ENCODE measurements at places on chromosomes 12 and 14.

DNA sequence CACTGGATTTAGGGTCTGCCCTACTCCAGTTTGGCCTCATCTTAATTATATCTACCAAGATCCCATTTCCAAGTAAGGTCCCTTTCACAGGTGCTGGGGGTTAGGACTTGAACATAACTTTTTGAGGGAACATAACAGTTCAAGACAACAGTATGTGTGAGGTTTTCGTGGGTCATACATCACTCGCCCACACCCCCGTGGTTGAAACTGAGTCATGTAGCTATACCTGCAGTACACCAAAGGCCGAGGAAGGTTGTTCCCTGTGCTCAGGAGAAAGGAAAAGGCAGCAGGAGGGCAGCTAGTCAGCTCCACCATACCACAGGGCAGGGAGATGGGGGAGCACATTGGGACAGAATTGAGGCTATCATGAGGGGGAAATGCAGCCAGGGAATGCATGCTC lies 167.0 kb downstream of the PPM1H start:
- DNase-seq: no peak

GRCh38 chr14:104758981-104759969 lies 6.3 kb downstream of the SIVA1 start:
- no peak for DNase-seq

DNA sequence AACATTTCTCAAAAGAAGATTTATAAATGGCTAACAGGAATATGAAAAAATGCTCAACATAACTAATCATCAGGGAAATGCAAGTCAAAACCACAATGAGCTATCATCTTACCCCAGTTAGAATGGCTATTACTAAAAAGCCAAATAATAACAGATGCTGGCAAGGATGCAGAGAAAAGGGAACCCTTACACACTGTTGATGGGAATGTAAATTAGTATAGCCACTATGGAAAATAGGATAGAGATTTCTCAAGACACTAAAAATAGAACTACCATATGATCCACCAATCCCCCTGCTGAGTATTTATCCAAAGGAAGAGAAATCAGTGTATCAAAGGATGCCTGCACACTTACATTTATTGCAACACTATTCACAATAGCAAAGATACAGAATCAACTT lies 58.3 kb downstream of the GUCY2C start:
- DNase-seq: no peak

DNA sequence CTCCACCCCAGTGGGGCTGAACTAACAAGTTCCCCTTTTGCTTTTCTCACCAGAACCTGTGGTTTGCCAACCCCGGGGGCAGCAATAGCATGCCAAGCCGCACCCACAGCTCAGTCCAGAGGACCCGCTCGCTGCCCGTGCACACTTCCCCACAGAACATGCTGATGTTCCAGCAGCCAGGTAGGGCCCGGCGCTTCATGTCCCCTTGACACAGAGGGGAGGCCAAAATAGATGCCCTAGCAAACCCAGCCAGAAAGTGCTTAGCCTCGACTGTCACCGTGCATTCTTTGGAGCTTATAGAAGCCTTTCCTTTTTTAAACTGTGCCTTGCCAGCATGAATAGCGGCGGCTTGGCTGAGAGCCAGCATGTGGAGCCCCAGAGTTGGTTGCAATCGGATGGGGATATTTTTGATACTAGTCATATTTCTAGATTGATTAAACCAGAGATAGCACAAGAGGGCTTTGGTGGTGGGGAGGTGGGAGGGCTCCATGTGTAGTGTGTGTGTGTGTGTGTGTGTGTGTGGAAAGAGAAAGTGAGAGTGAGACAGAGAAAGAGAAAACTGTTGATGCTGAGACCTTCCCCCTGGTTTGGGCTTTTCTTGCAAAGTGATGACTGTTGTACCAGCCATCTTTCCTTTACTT lies 126.1 kb downstream of the GCH1 start:
- no peak for DNase-seq

GRCh38 chr14:105890474-105891220 lies 364.3 kb downstream of the TMEM121 start:
- DNase-seq: no peak

- DNase-seq: peak; percentile 69
Measured at GRCh38 chr14:34322940-34323418, 139.1 kb downstream of the SPTSSA start.

GRCh38 chr12:4383304-4383865 lies 3.9 kb upstream of the FGF23 start:
- no peak for DNase-seq

DNA sequence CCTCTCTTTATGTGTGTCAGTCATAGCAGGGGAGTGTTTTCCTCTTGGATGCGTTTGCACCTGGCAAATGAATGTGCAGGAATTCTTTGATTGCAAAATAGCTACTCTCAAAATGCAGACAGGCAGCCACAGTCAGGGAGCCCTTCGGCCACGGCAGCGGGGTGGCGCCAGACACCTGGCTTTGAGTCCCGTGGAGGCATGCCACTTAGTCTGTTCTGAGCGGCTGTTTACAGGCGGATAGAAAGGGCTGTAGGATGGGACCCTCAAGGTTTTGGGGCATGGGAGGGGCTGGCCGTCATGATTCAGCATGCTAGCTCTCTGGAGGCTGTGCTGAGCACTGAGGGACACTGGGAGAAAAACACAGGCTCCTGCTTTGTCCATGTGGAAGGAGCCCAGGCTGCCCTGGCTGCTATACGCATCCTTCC lies 117.1 kb downstream of the SLC25A47 start:
- DNase-seq: peak; percentile 89

GRCh38 chr12:89712706-89713105 lies 4.1 kb upstream of the ATP2B1 start:
- no peak for DNase-seq

DNA sequence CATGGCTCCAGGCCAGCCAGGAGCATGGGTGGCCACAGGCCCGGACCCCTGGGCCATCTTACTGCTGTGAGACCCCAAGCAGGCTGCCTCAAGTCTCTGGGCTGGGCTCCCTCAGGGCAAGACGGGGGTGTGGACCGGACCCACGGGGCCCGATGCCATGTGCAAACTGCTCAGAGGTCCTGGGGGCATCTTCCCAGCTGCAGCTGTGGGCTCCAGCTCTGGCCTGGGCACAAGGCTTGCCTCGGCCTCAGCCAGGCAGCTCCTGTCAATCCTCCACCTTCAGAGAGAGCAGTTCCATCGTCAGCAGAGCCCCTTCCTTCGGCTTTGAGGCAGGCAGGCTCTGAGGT lies 12.4 kb upstream of the GPR132 start:
- DNase-seq: no peak

- DNase-seq: no peak
Measured at GRCh38 chr14:101497684-101498525, 63.4 kb upstream of the DIO3 start.

DNA sequence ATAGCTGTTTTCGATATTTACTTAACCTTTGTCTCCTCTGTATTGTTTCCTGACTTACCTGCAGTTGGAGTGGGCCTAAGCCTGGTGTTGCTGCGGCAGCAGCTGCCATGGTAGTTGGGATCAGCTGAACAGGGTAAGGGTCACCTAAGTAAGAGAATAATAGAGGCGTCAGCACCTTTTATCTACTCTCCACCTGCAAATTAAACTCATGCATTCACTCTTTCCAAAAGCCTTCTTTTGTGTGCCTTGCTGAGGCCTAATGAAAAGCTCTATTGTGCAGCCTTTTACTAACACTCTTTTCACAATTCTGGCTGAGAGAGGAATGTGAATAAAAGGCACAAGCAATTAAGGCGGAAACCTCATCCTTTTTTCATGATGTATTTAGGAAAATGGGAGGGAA lies 308.7 kb downstream of the SOX5 start:
- no peak for DNase-seq

DNA sequence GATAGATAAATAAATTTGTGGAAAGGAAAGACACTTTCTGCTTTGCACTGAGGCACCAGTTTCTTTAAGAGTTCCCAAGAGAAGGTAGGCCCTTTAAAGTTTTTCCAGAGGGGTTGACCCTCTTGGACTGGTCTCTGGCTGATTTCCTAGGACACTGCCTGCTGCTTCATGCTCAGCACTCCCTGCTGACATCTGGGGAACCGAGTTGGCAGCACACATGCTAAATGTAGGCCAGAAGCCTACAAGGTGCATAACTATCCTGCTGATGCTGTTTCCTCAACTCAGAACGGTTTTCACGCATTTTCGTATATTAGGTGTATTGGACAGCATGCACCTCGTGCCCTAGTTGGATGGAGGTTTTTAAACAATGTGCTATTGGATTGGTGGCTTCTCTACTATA lies 887.2 kb upstream of the SEL1L start:
- no peak for DNase-seq

GRCh38 chr12:116233669-116234068 lies 43.8 kb downstream of the MED13L start:
- no peak for DNase-seq

GRCh38 chr12:108240027-108240785 lies 98.9 kb downstream of the CMKLR1 start:
- no peak for DNase-seq

DNA sequence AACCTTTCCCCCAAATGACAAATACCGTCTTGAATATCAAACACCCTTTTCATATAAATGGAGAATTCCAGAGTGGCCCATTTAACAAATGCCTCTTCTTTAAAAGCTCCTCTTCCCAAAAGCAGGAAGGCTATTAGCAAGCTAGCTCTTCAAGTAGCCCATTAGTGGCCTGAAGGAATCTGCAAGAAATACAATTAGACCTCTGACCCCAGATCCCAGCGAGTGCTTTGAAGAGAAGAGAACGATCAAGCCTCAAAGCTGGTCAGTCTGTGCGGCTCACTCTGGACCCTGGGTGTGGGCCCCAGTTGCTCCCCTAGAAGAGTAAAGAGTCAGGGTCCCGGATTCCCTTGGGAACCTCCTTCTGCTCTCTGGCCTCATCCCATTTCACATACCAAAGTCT lies 325.6 kb downstream of the NUAK1 start:
- no peak for DNase-seq

DNA sequence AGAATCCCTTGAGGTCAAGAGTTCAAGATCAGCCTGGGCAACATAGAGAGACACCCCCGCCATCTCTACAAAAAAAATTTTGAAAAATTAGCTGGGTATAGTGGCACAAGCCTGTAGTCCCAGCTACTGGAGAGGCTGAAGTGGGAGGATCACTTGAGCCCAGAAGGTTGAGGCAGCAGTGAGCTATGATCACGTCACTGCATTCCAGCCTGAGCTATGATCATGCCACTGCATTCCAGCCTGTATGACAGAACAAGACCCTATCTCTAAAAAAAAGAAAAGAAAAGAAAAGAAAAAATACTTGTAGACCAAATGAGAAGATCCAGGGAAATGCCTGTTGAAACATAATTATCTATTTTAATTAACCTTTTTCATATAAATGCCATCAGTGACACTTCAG lies 93.8 kb upstream of the MDM1 start:
- no peak for DNase-seq

DNA sequence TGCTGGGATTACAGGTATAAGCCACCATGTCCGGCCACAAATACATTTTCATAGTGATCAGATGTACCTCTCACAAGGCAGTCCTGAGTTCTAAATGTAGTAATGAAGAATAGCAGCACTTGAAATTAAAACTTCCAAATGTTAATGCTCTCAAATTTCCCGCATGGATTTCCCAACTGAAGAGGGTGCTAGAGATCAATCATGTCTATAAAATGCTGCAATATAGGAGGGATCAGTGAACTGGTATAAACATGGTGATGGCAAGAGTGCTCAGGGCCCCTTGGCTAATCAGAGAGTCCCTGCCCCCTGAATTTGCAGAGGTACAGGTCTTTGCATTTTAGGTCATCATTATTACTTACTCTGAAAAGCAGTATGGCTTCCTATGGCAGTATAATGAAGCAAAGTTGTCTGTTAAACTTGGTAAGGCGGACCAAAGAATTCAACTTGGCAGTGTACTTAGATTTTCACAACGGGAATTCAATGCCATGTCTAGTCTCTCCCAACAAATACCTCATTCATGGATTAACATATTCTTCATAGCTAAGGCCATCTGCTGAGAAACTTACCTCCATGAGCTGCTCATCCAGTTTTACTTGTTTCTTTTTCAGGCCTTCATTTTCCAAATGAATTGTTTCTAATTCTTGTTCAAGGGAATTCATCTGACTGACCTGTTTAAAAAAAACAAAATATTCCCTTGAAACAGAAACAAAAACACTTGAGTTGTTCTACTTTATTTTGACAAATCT lies 67.0 kb upstream of the SAV1 start:
- no peak for DNase-seq

DNA sequence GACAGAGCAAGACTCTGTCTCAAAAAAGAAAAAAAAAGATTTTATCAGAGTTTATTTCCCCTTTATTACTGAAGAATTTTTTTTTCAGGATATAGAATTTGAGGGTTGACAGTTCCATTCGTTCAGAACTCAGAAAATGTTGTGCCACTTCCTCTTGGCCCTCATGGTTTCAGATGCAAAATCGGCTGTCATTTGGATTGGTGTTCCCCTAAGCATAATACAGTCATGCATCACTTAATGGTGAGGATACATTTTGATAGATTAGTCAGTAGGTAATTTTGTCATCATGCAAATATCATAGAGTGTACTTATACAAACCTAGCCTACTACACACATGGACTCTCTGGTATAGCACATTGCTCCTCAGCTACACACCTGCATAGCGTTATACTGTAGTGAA lies 263.9 kb upstream of the RTL1 start:
- peak; percentile 41 for DNase-seq

DNA sequence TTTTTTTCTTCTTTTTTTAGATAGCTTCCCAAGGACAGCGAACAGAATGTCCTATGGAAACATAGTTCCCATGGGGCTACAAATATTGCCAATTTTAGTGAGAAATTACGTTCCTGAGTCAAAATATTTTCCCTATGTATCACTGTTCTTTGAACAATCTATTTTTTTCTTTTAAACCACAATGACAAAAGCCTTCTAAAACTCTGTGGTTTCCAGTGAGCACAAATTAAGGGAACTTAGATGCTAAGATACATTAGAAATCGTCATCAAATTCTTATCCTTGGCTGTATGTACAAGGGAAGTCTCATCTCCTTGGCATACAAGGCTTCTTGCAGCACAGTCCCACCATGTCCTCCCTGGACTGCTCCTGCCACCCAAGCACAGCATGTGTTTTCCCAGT lies 17.9 kb downstream of the CPM start:
- no peak for DNase-seq

DNA sequence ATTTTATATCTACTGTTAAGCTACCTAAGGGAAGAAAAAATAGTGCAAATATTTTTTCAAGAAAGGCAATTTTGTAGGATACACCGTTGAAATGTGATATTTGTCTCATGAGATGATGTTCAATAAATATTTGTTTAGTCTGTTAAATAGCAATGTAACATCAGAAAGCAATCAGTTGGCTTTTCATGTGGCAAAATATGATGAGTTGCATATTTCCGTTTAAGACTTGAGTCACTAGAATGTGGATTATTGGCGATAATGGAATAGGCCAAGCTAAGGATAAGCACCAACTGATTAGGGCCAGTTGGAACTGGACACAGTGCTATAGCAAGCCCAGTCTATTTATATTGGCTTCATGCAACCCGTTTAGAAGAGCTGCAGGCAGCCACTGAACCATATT lies 250.4 kb upstream of the SLC16A7 start:
- no peak for DNase-seq

Data from A549 (cell line).